Memory B cell (primary cell): ENCODE measurements at places on chromosomes 1 and 21.

- H3K4me3 ChIP-seq, result no peak overlapping the region
- no peaks in the 10 kb centered on the region for H3K36me3 ChIP-seq
- no peak for DNase-seq
- H3K27me3 ChIP-seq, result peaks cover 8% of the 10 kb centered on the region
- H3K4me1 ChIP-seq, result no peaks in the 10 kb centered on the region
- no peak overlapping the region for H3K27ac ChIP-seq
Observed at GRCh38 chr1:160124705-160125478, 9.3 kb downstream of the ATP1A2 start.

DNA sequence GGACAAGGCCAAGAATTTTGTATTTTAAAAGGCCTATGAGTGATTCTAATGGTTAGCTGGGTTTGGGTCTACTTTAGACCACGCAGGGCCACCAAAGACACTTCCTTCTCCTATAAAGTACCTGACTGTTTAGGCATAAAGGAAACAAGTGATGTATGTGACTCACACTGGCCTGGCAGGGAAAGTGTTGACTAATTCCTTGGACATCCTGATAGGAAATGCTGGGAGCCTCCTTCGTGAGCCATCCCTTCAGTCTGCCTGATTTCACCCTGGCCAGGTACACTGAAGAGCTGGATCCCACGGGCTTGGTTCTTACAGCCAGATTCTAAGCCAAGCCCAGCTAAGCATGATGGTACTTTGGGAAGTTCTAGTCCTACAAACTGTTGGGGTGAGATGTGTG is 100.5 kb upstream of the HMGB4 start:
- H3K36me3 ChIP-seq, result no peaks in the 10 kb centered on the region
- H3K27ac ChIP-seq, result no peak overlapping the region
- no peak overlapping the region for H3K4me3 ChIP-seq
- no peaks in the 10 kb centered on the region for H3K4me1 ChIP-seq
- H3K27me3 ChIP-seq, result peaks cover 8% of the 10 kb centered on the region
- no peak for DNase-seq

- H3K27ac ChIP-seq, result no peak overlapping the region
- no peak overlapping the region for H3K4me3 ChIP-seq
- DNase-seq, result no peak
- no peaks in the 10 kb centered on the region for H3K36me3 ChIP-seq
- H3K27me3 ChIP-seq, result peaks cover 4% of the 10 kb centered on the region
Observed at GRCh38 chr1:183864611-183865010, 59.7 kb downstream of the RGL1 start.

DNA sequence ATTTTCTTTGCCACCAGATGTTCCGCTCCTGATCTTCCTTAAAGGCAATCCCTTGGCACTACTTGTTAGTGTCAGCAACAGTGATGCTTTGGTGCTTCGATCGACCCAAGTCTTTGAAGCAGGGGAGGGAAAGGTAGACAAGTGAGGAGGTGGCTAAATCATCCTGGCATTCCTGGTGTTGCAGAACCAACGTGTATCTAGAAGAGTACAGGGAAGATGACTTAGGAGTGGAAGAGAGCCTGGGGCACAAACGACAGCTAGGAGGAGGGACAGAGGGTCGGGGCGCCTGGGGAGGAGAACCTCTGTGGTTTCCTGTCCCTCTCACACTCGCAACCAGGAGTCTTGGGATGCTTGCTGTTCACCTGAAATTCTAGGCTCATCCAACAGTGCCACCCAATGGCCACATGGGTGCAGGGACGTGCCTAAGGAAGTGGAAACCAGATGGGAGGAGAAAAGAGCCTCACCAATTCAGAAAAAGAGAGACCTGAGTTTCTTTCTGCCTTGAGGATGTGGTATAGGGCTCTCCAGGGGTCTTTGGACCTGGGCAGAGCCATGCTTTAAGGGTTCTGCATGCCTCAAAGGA is 9.5 kb upstream of the KCNA2 start:
- no peak for DNase-seq
- H3K4me3 ChIP-seq, result no peak overlapping the region
- H3K27ac ChIP-seq, result no peak overlapping the region
- H3K27me3 ChIP-seq, result no peaks in the 10 kb centered on the region
- H3K36me3 ChIP-seq, result no peaks in the 10 kb centered on the region

DNA sequence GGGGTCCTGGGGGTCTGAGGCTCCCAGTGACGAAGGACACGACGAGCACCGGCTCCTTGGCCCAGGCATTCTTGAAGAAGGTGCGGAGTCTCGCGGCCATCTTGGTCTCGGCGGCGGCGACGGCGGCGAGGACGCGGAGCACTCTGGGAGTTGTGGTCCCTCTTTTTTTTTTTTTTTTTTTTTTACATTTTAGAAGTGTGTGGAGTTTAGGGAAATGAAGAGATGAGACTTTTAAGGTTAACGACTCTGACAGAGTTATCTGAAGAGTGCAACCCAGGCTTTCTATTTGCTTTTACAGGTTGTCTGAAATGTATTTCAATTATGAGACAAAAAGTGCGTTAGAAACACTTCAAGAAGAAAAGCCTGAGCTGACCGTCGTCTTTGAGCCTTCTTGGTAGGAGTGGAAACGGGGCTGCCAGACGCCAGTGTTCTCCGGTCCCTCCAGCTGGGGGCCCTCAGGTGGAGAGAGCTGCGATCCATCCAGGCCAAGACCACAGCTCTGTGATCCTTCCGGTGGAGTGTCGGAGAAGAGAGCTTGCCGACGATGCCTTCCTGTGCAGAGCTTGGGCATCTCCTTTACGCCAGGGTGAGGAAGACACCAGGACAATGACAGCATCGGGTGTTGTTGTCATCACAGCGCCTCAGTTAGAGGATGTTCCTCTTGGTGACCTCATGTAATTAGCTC is 9.7 kb downstream of the OR2B11 start:
- H3K36me3 ChIP-seq, result peaks cover 7% of the 10 kb centered on the region
- H3K4me3 ChIP-seq, result peak overlapping the region; percentile 76
- H3K27ac ChIP-seq, result no peak overlapping the region
- no peaks in the 10 kb centered on the region for H3K4me1 ChIP-seq

GRCh38 chr1:69494221-69494620 is 73.5 kb upstream of the LRRC7 start:
- H3K27ac ChIP-seq, result no peak overlapping the region
- H3K4me1 ChIP-seq, result no peaks in the 10 kb centered on the region
- H3K4me3 ChIP-seq, result no peak overlapping the region
- H3K27me3 ChIP-seq, result no peaks in the 10 kb centered on the region

GRCh38 chr1:54237586-54237985 is 37.6 kb downstream of the MRPL37 start:
- H3K27ac ChIP-seq, result no peak overlapping the region
- H3K4me3 ChIP-seq, result no peak overlapping the region
- DNase-seq, result no peak

DNA sequence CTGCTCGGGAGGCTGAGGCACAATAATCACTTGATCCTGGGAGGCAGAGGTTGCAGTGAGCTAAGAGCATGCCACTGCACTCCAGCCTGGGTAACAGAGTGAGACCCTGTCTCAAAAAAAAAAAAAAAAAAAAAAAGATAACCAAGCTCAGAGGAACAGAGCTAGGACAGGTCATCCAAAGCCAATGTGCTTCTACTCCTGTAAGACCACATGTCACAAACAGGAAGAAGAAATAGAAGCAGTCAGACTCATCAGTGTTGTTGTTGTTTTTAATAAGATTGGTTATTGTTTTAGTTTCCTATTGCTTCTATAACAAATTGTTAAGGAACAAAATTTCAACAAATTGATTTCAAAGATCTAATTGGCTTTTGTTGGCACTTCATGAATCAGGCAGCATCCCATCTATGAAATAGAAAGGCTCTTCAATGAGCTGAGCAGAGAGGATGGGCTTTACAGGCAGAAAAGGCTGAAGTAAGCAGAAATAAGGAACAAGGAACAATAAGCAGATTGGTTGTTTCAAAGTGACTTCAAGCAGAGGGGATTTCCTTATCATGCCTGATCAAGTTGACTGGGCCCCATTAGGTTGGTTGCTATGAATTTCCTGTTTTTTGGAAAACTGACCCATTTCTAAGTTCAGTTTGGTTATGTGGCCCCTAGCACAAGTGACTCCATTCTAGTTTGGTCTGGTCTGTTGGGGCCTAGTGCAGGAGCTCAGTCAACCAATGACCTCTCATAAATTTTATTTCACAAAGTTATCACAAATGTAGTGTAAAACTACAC is 6.0 kb upstream of the AKNAD1 start:
- H3K27me3 ChIP-seq, result peaks cover 9% of the 10 kb centered on the region
- DNase-seq, result no peak
- H3K4me1 ChIP-seq, result peaks cover 17% of the 10 kb centered on the region
- H3K27ac ChIP-seq, result peak overlapping the region; percentile 88
- H3K4me3 ChIP-seq, result no peak overlapping the region

GRCh38 chr21:33198346-33199099 is 31.2 kb upstream of the IFNAR2 start:
- no peak overlapping the region for H3K4me3 ChIP-seq
- H3K27ac ChIP-seq, result no peak overlapping the region
- DNase-seq, result no peak
- H3K4me1 ChIP-seq, result peaks cover 23% of the 10 kb centered on the region

- H3K4me1 ChIP-seq, result peaks cover 31% of the 10 kb centered on the region
- no peak for DNase-seq
- no peak overlapping the region for H3K4me3 ChIP-seq
- H3K27ac ChIP-seq, result no peak overlapping the region
Observed at GRCh38 chr1:167294528-167294927, 73.8 kb downstream of the POU2F1 start.

DNA sequence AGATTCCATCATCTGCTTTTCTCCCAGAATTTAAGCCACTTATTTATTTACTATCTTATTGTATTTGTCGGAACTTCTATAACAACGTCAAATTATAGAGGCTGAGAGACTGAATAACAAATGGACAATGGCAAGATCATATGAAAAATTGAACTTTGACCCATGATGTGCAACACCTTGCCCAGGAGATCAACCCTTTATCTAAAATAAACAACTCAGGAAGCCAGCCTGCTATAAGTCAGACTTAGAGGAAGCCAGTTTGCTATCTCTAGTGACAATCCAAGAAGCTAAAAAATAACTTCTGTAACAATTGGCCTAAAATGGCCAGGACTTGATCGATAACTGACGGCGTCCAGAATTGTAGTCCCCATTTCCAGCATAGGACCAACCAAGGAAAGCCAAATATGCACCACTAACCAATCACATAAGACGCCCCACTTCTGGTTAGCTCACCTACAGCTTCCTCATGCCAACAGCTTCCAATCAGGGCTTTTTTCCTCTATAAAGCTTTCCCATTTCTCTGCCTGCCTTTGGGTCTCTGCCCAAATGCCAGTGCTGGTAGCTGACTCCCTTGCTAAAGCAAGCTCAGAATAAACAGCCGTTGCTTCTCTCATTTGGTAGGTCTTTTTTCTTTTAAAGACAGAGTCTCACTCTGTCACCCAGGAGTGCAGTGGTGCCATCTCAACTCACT is 28.5 kb downstream of the ANP32E start:
- no peak overlapping the region for H3K27ac ChIP-seq
- no peaks in the 10 kb centered on the region for H3K36me3 ChIP-seq
- H3K27me3 ChIP-seq, result no peaks in the 10 kb centered on the region
- DNase-seq, result no peak
- no peak overlapping the region for H3K4me3 ChIP-seq

DNA sequence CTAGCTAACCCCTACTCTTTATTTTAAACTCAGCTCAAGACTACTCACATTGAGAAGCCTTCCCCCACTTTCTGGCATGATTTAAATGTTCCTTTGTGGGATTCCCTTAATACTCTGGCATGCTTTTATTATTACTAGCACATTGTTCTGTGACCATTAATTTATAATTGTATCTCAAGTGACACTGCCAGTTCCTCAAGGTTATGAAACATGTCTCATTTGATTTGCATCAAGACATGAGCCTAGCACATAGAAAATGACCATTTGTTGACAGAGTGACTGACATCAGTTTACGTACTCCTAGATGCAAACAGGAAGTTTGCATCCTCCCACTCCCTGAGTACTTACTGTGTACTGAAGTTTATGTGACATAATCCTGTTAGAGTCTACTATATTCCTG is 15.2 kb downstream of the RGS4 start:
- no peak for DNase-seq
- H3K27ac ChIP-seq, result no peak overlapping the region
- H3K36me3 ChIP-seq, result no peaks in the 10 kb centered on the region
- H3K4me1 ChIP-seq, result no peaks in the 10 kb centered on the region
- H3K4me3 ChIP-seq, result no peak overlapping the region
- peaks cover 2% of the 10 kb centered on the region for H3K27me3 ChIP-seq

DNA sequence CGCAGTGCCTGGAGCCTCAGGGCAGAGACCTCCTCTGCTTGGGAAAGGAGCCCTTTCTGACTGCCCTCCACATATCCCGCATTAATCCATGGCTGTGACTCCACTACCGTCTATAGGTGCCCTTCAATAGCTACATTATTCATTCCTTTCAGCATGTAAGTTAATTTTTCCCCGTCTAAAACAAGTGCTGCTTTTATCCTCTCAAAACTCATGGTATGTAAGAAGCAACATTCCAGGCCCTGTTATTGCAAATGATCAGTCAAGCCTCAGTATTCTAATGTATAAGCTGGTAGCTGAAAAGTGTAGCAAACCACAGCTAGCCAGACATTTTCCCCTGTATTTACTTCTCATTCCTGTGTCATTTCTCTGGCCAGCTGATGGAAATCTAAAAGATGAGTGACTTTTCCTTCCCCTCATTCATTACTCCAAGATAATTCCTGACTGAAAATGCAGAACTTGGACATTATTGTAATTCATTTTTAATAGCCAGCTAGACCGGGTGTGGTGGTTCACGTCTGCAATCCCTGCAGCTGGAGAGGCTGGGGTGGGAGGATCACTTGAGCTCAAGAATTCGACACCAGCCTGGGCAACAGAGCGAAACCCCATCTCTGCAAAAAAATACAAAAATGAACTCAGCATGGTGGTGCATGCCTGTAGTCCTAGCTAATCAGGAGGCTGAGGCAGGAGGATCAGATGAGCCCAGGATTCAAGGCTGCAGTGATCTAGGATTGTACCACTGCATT is 88.5 kb upstream of the SOD1 start:
- no peak for DNase-seq
- no peaks in the 10 kb centered on the region for H3K4me1 ChIP-seq
- no peak overlapping the region for H3K27ac ChIP-seq
- H3K4me3 ChIP-seq, result no peak overlapping the region
- no peaks in the 10 kb centered on the region for H3K27me3 ChIP-seq

GRCh38 chr1:234102583-234102982 is 198.1 kb downstream of the SLC35F3 start:
- H3K27ac ChIP-seq, result no peak overlapping the region
- H3K27me3 ChIP-seq, result peaks cover 6% of the 10 kb centered on the region
- no peaks in the 10 kb centered on the region for H3K4me1 ChIP-seq
- H3K4me3 ChIP-seq, result no peak overlapping the region
- DNase-seq, result no peak

DNA sequence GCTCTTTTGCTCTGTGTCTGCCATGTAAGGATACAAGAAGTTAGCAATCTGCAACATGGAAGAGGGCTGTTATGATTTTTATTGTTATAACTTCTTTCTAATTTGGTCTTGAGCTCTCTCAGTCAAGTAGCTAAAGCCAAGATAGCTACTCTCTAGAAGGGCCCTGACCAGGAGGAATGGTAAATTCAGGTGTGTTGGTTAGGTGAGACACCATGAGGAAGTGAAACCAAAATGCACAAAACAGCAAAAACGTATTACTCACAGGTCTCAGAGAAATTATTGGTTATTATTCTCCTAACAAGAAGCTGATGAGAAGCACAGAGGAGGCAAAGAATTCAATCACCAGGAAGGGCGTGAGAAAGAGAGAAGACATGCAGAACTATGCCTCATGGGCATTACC is 51.8 kb upstream of the INSL5 start:
- peaks cover 3% of the 10 kb centered on the region for H3K4me1 ChIP-seq
- H3K27ac ChIP-seq, result no peak overlapping the region
- no peaks in the 10 kb centered on the region for H3K27me3 ChIP-seq
- no peak for DNase-seq

- H3K36me3 ChIP-seq, result no peaks in the 10 kb centered on the region
- H3K4me1 ChIP-seq, result peaks cover 3% of the 10 kb centered on the region
Observed at GRCh38 chr1:197374428-197374827, 106.4 kb downstream of the CRB1 start.
